Panc1 (cell line): ENCODE measurements at places on chromosomes 5 and 9.
A peak's percentile ranks its signal among the peaks of the same experiment; 100 is the strongest.

DNA sequence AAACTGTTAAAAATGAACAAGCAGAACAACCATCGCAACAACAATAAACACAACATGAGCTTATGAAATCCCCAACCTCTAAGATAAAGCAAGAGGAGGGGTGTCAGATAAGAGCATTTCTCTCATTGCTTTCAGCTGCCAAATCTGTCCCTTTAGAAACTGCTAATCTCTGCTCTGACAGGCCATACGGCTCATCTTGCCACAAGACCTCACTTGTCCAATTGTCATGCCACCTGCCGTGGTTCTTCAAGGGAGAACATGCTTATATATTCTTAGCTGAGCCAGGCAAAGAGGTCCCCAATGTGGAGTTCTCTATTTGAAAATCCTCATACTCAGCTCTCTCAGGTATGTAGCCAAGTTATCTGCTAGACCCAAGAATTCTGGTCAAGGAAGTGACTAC lies 405.0 kb upstream of the TNC start:
- H3K4me3 ChIP-seq, result no peak overlapping the region
- H3K27ac ChIP-seq, result no peak overlapping the region
- no peaks in the 10 kb centered on the region for H3K27me3 ChIP-seq
- no peak for DNase-seq

DNA sequence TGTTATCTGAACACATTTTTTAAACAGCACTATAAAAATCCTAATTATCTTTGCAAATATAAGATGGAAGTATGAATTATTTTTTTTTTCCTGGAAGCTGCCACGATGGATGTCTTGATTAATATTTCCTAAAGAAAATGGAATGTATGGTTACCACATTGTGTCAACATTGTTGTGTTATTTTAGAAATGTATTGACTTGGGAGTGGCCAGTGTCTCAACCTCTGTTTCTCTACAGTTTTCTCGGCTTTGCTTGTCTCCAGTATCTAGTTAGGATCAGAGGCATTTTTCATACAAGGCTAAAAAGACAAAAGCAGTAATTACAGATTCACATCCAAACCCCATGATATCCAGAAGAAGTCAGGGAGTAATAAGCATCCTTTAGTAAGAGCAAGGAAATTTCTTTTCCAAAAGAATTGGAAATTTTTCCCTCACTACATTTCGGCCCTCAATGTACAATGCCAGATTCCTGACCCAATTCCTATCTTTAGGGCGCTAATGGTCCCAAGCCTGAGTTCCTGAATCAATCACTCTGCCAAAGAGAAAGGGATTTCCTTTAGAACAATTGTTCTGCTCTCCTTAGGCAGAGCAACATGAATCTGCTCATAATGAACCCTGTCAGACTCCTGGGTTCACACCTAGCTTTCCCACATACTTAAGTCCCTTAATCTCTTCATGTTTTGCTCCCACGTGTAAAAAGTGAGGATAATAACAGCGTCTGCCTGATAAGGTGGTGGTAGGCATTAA lies 111.7 kb downstream of the EDIL3 start:
- no peak overlapping the region for H3K27ac ChIP-seq
- no peaks in the 10 kb centered on the region for H3K4me1 ChIP-seq
- no peaks in the 10 kb centered on the region for H3K36me3 ChIP-seq
- H3K4me3 ChIP-seq, result no peak overlapping the region
- no peak for DNase-seq
- no peaks in the 10 kb centered on the region for H3K27me3 ChIP-seq

DNA sequence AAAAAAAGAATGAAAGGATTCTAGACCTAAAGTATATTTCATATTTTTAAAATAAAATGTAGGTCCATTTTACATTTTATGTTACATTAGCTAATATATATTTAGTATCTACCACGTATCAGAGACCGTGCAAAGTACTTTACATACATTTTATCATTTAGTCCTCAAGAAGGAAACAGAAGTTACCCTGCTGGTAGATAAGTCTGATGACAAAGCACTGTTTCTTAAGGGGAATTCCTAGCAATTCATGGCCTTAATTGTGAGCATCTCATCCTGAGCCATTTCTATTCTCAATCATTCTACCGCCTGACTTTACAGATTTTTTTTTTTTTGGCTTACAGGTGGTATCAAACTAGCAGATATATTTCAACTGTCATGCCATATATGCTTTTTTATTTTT lies 367.7 kb downstream of the PRELID2 start:
- no peaks in the 10 kb centered on the region for H3K27me3 ChIP-seq
- no peak overlapping the region for H3K27ac ChIP-seq
- no peaks in the 10 kb centered on the region for H3K4me1 ChIP-seq
- no peak overlapping the region for H3K4me3 ChIP-seq
- DNase-seq, result no peak

DNA sequence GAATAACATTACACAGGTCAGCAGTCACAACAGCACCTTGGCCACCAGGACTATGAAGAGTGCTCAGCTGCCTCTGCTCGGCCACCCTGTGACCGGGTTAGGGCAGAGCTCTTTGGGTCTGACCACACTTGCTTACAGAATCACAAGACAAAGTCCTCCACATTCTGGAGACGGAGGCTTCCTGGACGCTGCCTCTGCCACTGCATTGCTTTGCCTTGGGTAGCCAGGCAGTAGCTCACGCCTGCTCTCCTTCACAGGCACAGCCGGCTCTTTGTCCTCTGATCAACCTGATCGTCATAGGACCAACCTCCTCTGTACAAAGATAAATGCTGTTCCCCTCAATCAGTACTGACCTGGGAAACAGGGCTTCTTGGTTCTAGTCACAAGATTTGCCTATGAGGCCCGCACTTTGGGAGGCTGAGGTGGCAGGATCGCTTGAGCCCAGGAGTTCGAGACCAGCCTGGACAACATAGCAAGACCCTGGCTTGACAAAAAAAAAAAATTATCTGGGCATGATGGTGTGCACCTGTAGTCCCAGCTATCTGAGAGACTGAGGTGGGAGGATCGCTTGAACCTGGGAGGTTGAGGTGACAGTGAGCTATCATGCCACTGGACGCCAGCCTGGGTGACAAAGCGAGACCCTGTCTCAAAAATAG lies 128.4 kb upstream of the IER5L start:
- H3K4me1 ChIP-seq, result no peaks in the 10 kb centered on the region
- DNase-seq, result no peak
- no peak overlapping the region for H3K4me3 ChIP-seq

- H3K36me3 ChIP-seq, result no peaks in the 10 kb centered on the region
- H3K4me1 ChIP-seq, result no peaks in the 10 kb centered on the region
- DNase-seq, result no peak
- no peak overlapping the region for H3K4me3 ChIP-seq
These were observed 28.6 kb upstream of the SLCO4C1 start for GRCh38 chr5:102324714-102325113.

DNA sequence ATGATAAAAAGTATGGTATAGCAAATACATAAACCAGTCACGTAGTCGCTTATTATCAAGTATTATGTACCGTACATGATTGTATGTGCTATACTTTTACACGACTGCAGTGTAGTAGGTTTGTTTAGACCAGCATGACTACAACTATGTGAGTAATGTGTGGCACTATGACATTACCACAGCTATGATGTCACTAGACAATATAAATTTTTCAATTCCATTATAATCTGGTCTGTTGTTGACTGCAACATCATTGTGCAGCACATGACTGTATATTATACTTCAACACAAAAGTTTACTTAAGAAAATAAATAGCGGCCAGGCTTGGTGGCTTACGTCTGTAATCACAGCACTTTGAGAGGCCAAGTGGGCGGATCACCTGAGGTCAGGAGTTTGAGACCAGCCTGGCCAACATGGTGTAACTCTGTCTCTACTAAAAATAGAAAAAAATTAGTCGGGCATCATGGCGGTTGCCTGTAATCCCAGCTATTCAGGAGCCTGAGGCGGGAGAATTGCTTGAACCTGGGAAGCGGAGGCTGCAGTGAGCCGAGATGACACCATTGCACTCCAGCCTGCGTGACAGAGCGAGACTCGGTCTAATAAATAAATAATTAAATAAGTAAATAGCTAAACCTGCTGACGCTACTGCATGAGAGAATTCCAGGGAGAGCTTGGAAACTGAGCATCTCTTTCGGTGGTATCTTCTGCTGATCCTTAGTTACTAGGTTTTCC lies 24.6 kb upstream of the JADE2 start:
- H3K4me1 ChIP-seq, result peaks cover 31% of the 10 kb centered on the region
- no peak for DNase-seq
- H3K27ac ChIP-seq, result no peak overlapping the region; the same call in 1 of the 2 replicates
- no peak overlapping the region for H3K4me3 ChIP-seq

DNA sequence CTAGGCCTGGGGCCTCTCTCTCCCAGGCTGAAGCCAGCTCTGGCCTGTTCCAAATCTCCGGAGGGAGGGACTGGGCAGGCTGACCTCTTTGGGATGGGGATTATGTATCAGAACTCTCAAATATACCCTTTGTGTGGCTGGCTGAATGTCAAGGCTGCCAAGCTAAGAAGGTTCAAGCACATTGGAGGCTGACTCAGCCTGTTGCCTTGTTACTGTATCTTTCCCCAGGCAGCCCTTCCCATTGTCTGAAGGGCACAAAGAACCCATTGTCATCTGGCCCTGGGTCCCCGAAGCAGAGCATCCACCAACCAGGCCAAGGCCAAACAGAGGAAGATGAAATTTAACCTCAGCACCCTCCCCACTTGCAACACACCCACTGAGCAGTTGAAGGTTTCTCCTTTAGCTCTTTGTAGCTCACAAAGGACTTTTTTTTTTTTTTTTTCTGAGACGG lies 7.3 kb upstream of the SPARC start:
- no peak for DNase-seq
- H3K27ac ChIP-seq, result peak overlapping the region; percentile 72
- no peak overlapping the region for H3K4me3 ChIP-seq
- no peaks in the 10 kb centered on the region for H3K27me3 ChIP-seq
- H3K4me1 ChIP-seq, result peaks cover 43% of the 10 kb centered on the region

GRCh38 chr9:114316605-114317230 lies 6.2 kb upstream of the ORM1 start:
- no peak overlapping the region for H3K4me3 ChIP-seq
- H3K27me3 ChIP-seq, result no peaks in the 10 kb centered on the region
- H3K4me1 ChIP-seq, result no peaks in the 10 kb centered on the region
- H3K27ac ChIP-seq, result no peak overlapping the region
- no peak for DNase-seq

DNA sequence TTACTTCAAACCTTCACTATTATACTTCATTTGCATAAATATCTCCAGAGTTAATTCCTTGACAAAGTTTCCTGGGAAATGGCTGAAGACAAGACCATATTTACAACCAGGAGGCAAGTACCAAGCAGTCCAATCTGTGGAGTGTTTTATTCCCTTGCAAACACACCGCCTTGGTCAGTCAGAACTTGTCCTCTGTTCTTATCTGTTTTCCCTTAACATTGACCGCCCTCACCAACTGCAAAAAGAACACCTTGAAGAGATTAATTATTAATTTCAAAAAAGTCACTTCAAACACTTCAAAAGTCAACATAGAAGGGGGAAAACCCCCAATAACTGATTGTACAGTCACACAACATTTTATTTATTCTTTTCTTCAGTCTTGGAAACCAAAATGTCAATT lies 269.0 kb upstream of the RGMB start:
- no peaks in the 10 kb centered on the region for H3K4me1 ChIP-seq
- H3K36me3 ChIP-seq, result no peaks in the 10 kb centered on the region
- H3K4me3 ChIP-seq, result no peak overlapping the region
- DNase-seq, result no peak
- no peaks in the 10 kb centered on the region for H3K27me3 ChIP-seq
- no peak overlapping the region for H3K27ac ChIP-seq
